ENCODE measurements at places on chromosomes 13 and 19.

DNA sequence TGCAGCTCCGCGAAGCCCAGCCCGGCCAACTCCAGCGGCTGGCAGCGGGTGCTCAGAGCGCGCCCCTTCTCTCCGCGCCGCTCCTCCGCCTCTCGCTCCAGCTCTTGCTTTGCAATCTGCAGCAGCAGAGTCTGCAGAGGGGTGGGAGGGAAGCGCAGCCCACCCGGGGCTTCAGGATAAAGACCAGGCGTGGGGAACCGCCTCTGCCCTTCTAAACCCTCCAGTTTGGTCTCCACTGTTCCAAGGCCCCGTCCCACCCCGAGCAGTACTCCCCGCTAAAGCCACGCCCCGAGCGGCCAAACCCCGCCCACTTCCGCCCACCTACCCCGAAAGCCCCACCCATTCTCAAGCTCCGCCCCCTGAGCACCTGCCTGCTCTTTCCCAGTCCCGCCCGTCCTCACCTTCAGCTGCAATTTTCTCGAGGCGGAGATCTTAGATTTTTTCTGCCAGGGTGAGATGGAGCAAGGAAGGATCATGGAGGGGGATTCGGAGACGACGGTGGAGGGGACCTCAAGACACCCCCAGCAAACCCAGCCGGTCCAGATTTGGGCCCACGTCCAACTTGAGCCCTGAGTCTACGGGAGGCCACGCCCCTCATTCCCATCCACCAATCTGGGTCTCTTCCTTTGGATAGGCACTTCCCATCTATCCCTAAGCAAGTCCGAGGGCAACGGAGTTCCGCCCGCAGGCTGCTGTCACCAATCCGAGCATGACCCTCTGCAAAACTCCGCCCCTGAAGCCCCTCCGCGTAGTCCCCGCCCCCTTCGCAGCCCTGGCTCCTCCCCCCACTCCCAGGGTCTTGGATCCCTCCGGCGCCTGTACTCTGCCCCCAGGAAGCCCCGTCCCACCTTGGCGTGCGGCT lies 1.1 kb downstream of the TNNI3 start:
- peak; percentile 59 for DNase-seq

DNA sequence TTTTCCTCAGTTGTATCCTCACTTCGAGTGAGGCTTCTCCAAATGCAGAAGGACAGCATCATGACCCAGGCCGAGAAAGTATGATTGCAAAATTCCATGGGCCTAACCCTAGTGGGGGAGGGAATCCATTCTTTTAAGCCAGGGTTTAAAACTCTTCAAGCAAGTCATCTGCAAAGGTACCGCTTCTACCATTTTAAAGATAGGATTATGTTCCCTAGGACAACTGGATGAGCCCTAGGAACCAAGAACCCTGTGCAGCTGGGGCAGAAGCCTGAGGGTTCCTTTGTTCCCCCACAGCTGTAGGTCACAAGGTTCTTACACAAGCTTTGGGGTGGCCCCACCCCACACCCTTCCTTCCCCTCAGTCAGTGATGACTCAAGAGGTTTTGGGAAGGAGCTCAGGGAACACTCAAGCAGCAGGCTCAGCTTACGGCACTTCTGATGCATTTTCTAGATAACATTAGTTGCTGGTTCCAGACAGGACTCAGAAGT lies 13.5 kb downstream of the ARL11 start:
- DNase-seq = peak; percentile 31

DNA sequence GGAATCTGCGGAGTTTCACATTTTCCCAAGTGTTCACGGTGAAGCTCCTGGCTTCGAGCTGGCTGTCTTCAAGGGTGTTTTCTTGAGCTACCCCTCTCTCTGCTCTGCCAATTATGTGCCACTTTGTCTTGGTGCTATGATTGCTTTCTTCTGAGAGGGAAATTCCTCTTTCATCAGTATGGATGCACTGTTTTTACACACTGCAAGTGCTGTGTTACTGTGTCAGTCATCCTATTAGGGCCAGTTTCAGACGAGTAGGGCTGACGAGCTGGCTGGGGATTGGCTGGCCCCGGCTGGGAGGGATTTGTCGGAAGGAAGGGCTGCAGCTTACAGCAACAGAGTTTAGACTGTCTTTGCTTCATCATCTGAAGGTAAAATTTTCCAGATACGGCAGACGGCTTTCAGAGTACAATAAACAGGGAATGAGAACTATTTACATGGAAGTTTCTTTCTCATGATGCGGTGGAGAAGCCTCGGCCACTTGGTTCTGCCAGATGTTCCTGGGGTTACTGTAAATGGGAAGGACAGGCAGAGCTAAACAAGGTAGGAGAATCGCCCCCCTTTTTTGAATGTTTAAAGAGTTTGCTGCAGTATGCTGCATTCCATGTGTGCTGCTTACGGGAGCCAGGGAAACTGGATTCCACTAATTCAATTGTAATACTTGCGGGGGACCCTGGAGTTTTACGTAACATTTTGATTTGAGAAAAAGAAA lies at the start of gene MBNL2:
Gene MBNL2 (plus strand): TSS at position 345 of the 712 bp plus-strand sequence. CDS start 53,903 bp downstream, outside the sequence.
- DNase-seq = peak; percentile 98

DNA sequence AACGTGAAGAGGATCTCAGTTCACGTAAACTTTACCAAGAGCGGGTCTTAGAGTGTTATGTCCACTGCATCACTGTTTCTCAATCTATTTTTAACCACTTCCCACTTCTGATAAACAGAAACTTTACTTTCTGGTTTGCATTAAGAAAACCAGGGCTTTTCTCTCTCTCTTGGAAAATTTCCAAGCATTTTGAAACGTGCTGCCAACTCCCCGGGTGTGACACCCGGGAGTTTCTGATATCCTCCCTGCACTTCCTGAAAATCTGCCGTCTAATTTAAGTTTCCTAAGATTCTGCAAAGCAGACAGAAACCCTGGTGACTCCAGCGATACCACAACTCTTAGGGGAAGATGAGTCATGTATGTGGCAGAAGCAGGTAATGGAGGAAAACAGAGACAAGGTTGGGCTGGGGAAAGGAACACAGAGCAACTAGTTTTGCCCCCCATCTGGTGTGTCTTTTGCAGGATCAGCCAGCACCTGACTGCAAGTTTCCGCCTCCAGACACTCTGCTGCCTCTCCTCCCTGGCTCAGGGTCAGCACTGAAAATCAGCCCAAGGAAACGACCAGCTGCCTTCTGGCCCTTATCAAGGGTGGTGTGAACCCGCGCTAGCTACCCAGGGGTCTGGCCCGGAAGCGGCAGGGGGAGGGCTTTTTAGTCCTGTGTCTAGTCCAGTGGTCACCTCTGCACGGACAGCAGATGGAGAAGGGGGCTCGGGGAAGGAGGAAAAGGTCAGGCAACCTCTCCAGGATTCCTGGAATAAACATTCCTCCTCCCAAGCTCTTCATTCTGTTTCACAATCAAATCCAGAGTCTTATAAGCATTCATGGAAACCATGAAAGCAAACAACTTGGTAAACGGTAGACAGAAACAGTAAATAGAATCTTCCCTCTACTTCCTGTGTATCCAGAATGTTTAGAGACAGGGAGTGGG lies 11.3 kb upstream of the FFAR2 start:
- DNase-seq = no peak

DNA sequence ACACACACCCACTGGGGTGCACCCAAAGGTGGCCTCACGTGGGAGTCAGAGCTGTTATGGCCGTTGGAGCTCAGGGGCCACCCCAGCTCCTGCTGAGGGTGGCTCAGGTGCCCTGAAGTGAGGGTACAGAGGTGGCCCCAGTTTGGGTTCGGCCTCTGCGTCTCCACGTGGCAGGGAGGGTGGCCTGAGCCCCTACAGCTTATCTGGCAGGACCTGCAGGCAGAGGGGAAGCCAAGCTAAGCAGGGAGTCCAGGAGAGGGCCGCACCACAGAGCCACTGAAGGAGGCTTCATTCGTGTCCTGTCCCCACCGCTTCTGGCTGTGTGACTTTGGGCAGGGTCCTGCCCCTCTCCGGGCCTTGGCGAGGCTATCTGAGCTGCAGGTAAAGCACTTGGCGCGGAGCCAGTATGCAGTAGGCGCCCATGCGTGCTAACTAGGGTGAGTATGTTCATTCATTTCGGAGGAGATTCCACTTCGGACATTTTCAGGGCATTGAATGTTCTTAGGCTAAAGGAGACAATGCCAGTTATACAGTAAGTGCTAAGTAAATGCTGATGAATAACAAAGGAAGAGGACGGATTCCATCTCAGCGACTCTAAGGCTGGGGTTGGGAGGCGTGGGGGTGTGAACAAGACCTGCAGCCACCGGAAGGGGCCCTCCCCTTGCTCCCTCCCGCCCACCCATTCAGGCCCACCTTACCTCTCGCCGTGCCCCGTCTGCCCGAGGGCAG lies 4.9 kb downstream of the REX1BD start:
- DNase-seq = no peak

DNA sequence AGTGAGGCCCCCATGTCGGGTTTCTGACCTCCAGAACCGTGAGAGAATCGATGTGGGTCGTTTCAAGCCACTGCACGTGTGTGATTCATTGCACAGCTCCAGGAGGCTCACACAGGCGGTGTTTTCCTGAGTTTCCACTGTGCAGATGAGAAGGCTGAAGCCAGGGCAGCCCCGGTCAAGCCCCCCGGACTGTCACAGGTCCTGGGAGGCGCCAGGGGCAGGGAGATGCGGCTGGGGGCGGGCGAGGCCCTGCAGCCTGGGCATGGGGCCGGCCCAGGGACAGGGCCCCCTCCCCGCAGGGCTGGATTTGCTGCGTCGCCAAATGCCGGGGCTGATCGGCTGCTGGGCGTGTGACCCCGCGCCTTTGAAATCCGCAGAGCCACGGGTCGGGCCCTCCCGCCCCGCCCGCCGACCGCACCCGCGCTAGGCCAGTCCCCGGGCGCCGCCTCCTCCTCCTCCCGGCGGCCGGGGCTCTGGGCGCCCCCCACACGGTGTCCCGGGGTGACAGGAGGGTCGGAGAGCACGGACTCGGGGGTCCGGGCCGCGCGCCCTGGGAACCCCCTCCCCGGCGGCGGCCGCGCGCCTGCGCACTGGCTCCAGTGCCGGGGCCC lies 9.9 kb upstream of the MKNK2 start:
- peak; percentile 67 for DNase-seq

- no peak for DNase-seq
Measured at GRCh38 chr13:102582256-102582655, 14.5 kb upstream of the TPP2 start.

DNA sequence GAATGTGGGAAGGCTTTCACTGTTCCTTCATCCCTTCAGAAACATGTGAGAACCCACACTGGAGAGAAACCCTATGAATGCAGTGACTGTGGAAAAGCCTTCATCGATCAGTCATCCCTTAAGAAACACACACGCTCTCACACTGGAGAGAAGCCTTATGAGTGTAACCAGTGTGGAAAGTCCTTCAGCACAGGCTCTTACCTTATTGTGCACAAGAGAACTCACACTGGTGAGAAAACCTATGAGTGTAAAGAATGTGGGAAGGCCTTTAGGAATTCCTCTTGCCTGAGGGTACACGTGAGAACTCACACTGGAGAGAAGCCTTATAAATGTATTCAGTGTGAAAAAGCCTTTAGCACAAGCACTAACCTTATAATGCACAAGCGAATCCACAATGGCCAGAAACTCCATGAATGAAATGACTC lies 18.6 kb downstream of the ZNF177 start:
- no peak for DNase-seq

- DNase-seq = no peak
Measured at GRCh38 chr13:49278211-49278610, 30.5 kb downstream of the CDADC1 start.

Measured in NAMALWA (cell line).